ENCODE measurements at places on chromosomes 5 and 9.

DNA sequence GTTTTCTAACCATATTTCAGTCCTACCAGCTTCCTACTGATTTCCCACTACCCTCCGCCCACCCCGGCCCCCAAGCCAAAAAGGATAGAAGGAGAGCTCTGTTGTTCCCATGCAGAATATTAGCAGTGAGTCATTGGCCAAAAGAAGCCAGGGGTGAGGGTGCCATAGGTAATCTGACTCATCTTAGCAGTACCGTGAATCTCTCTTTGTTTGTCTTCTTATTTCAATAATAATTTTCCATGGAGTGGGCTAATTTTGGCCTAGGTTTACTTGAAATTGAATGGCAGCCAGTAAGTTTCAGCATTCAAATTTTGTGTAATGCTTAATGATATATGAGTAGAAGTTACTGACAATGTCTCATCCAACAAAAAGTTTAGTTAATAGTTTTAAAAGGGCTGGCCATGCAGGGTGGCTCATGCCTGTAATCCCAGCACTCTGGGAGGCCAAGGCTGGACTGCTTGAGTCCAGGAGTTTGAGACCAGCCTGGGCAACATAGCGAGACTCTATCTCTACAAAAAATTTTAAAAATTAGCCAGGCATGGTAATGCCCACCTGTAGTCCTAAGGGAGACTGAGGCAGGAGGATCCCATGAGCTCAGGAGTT, 74.2 kb downstream of the C9orf152 start:
- no peak for DNase-seq

- DNase-seq, result no peak
Measured at GRCh38 chr5:78899922-78900362, 85.2 kb downstream of the ARSB start.

DNA sequence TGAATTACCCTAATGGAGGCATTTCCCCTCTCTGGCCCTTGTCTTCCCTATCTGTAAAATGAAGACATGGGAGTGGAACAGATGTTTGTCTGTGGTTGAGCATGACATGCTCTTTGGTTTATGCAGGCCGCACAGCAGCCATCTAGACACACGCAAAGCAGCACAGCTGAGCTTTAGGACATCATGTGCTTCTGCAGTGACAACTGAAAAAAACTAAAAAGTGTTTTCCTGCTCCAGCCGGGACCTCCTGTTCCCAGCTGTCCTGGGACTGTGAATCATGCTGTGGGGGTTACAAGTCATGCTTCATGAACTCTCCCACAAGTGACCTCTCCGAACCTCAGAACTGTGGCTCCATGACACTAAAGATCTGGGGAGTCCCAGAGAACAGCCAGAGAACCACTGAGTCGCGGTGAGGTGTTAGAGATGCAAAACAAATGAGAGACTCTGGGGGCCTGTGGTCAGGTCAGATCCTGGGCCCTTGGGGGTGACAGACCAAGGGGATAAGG, 1.7 kb downstream of the SMIM3 start:
- DNase-seq, result no peak

DNA sequence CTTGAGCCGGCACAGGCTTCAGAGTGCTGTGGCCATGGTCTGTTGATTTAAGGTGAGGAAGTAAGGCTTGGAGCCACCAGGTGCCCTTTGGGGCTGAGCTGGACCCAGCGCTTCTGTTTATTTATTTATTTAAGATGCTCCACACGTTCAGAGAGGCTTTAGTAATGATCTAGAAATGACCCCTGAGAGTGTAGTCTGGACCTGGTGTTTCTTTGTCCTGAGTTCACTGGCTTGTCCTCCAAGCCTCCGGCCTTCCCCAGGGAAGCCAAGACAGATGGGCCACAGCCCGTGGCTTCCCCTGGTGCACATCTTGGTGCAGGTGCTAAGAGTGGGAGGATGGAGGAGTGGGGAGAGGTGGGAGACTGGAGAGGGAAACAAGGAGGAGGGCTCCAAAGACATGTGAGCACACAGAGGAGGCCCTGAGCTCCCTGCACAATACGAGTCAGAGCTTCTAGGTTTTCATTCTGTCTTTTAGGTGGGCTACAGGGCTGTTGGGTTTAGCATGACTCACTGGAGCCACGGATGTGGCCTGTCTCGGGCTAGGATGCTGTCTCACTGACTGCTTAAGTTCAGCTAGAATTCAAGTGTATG, 56.9 kb downstream of the AHRR start:
- DNase-seq, result peak; percentile 45

- DNase-seq, result no peak
Measured at GRCh38 chr5:161548487-161549094, 2.1 kb upstream of the GABRB2 start.

DNA sequence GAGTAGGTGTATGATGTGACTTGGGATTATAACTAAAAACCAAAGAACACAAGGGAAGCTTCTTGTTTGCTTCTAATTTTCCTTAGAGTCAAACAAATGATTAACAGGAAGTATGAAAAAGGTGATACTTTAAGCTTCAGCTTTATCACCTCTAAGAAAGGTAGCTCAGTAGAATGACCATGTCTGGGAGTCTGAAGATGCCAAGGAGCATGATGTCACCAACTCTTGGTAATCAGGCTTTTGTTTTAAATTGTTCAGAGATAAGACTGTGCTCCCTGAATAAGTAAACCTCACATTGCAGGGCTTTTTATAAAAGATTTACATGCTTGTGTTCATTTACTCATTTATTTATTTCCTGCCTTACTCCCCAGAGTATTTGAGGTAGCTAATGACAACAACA, 169.9 kb downstream of the FER start:
- no peak for DNase-seq

GRCh38 chr5:147216552-147217154, 18.2 kb upstream of the STK32A start:
- no peak for DNase-seq

GRCh38 chr5:65478336-65478735, 3.4 kb downstream of the ADAMTS6 start:
- no peak for DNase-seq

All from stimulated activated CD8-positive, alpha-beta memory T cell treated with anti-CD3 and anti-CD28 coated beads, Interleukin-7, amount 100 ng/mL, for 4 hours (primary cell).